ENCODE measurements at places on chromosomes 11 and 22. TPM values are rescaled to one million over a fixed set of nuclear protein-coding genes. Genes with fewer than 3 reads are reported as not detected.

Gene MCHR1
- not detected for total RNA-seq

DNA sequence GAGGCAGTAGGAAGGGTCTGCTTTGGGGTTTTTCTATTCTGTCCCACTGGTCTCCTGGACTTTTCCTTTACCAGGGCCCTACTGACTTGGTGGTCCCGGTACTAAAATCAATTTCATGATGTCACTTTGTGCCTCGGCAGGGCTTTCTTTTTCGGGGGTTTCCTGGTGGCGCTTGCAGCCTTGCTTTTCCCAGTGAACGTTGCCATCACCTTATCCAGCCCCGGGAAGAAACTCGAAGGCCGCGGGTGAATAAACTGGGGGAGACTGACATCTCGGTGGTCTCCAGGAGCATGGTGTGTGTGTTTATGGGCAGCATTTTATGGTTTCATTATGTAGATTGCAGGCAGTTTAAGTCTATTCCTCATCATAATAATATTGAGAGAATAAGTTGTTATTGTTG is 84.4 kb downstream of the KCNQ1 start:
- DNase-seq: no peak

- no peak for DNase-seq
Measured at GRCh38 chr22:48357196-48357595, 1470.5 kb downstream of the BRD1 start.

GRCh38 chr11:35994421-35994820 is 50.6 kb downstream of the LDLRAD3 start:
- DNase-seq: no peak

Gene KRTAP5-8
- not detected for total RNA-seq

Data from natural killer cell (primary cell).